ENCODE measurements at places on chromosomes 1 and 21.

GRCh38 chr1:41184446-41184845, 57.7 kb downstream of the SCMH1 start:
- no peak for DNase-seq

DNA sequence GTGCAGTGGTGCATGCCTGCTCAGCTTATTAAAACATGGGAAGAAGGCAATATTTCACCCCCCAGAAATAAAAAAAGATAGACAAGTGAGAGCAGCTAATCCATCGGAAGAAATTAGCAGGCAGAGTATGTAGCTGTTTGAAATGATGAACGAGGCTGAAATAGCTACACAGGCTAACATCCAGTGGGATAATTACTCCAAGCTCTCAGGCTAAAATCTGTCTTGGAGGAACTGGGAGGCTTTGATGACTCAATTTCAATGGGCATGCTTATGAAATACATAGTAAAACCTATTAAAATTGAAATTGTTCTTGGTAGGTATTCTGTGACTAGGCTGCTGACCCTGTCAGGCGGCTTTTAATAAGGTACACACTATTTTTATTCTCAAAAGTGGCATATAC, 84.1 kb upstream of the RRP15 start:
- DNase-seq: no peak

GRCh38 chr21:38824124-38824822, 18.5 kb downstream of the ETS2 start:
- peak; percentile 78 for DNase-seq

DNA sequence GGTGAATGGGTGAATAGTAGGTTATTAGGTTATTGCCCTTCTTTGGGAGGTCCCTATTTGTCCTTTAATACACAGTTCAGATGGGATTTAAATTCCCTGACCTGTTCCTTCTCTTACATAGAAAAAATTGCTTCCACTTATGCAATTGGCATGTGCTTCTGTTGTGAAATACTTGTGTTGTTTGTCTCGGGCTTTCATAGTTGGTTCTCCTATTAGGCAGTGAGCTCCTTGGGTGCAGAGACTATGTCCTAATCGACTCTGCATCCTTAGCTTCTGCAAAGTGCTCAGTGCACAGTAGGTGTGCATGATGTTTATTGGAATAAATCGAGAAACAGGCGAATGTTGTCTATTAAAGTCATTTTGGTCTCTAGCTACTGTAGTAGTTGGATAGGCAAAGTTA, 1.3 kb upstream of the PDE4B start:
- no peak for DNase-seq

- peak; percentile 40 for DNase-seq
Observed at GRCh38 chr1:158203693-158204457, 23.2 kb downstream of the CD1D start.

DNA sequence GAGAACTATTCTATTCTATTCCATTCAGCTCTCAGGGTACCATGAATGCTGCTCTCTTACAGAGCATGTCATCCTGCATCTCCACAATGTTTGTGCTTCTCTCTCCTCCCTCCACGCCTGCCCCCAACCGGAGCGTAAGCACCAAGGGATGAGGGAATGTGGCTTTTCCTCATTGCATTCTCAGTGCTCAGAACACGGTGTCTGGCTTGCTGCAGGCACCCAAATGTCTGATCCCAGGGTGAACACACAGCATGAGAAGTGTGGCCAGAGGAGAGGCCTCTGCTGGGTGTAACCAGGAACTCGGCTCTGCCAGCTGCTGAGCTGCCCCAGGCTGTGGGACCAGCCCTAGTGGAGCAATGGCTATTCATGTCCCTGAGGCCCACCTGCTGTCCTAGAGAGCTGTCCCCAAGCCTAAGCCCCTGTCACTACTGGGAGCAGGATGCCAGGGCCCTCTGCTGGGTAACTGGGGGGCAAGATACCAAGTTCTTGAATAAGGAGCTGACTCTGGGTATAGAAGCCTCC, 38.3 kb downstream of the OLFML2B start:
- no peak for DNase-seq

GRCh38 chr1:31688233-31688918, 15.4 kb downstream of the COL16A1 start:
- no peak for DNase-seq

DNA sequence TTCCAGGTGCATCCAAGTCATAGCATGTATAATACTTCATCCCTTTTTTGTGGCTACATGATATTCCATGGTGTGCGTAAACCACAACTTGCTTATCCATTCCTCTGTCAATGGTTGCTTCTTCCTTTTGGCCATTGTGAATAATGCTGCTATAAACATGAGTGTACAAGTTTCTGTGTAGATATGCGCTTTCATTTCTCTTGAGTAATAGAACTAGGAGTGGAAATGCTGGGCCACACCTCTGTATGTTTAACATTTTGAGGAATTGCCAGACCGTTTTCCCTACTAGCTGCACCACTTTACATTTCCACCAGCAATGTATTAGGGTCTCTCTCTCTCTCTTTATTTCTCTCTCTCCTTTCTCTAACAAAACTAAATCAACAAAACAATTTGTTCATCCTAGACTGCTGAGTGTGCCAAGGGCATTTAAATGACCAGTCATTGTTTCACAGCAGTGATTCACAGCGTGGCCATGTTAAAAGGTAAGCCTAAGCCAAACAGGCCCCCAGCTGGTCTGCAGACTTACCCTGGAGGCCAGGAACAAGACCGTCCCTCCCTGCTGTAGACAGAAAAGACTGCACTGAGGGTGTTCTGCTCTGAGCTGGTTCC, 53.2 kb upstream of the LYST start:
- no peak for DNase-seq

DNA sequence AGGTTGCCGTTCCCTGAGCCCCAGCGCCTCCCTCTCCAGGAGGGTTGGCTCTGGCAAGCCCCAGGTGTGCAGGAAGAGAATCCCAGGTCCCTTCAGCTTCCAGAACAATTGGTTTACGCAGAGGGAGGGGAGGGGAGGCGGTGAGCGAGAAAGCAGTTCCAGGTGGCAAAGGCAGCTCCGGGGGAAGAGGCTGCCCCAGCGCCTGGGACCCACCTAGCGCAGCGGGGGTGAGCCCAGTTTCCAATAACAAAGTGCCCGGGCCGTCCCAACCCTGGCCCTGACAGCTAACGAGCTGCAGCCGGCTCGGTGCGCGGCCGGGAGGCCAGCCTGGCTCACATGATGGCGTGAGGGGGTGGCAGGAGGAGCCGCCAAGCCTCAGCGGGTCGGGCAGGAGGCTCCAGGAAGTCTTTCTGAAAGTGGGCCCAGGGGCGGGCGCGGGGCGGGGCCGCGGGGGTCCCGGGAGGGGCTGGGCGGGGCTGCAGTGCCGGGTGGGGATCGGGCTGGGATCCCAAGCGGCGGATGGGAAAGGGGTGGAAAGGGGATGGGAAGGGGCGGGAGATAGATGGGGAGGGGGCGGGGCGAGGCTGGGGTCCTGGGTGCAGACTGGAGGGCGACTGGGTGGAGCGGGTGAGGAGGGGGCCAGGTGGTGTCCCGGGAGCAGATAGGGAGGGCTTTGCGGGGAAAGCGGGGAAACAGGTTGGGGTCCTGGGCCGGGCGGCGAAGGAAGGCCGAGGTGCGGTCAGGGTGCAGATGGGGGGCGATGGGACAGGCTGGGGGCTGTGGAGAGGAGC, 22.8 kb downstream of the DHRS3 start:
- DNase-seq: peak; percentile 73

- no peak for DNase-seq
Observed at GRCh38 chr1:112532064-112532463, 23.3 kb downstream of the WNT2B start.

- no peak for DNase-seq
Observed at GRCh38 chr1:116033322-116033721, 57.0 kb downstream of the SLC22A15 start.

GRCh38 chr1:160580221-160580812, 1.0 kb upstream of the CD84 start:
- DNase-seq: no peak

DNA sequence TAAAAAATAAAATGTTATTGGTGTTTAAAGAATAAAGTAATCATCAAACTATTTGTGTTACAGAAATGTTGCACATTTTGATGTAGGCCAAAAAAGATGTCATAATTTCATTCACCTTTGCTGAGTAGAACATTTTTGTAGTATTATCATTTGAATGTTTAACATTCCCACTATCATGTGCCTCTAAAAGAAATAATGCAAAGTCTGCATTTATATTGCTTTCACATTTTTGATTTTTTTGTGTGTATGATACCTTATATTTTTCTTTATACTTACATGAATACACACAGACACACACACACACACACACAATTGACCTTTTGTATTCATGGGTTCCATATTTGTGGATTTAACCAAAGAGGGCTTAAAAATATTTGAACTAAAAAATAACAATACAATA, 544.2 kb upstream of the ZRANB2 start:
- no peak for DNase-seq

DNA sequence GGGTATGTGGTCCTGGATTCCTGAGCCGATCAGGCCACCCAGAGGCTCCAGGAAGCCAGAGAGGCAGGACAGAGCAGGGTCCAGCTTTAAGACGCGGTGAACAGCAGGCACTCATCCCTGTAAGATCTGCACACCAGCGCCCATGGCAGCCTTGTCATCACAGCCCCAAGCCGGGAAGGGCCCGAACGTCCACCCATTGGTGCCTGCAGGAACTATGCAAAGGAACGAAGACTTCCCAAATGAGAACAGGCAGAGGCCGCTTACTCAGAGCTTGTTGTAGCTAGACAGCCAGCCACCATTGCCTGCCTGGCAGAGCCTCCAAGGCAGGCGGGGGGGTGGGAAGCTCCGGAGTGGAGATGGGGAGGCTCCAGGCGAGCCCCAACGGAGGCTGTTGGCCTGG, 12.1 kb upstream of the ARHGEF16 start:
- no peak for DNase-seq

GRCh38 chr1:104358086-104358485, 608.4 kb downstream of the AMY1C start:
- DNase-seq: no peak

DNA sequence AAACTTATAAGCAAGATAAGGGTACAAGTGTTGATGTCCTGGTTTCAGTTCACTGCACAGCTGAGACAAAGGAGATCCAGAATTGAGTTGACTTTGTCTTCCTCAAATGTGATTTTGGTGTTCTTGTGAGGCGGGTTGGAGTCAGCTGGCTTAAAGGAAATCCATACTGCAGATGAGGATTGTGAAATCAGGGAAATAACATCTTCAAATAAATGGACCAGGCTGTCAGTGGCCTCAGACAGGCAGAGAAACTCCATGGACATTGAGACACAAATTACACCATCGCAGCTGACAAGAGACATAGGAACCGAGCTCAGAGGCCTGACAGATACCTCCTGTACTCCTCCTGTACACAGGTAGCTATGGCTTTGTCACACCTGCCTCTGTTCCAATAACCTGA, 27.0 kb upstream of the REG4 start:
- DNase-seq: no peak
